ENCODE measurements at places on chromosomes 11 and 22.
A peak's percentile ranks its signal among the peaks of the same experiment; 100 is the strongest.

DNA sequence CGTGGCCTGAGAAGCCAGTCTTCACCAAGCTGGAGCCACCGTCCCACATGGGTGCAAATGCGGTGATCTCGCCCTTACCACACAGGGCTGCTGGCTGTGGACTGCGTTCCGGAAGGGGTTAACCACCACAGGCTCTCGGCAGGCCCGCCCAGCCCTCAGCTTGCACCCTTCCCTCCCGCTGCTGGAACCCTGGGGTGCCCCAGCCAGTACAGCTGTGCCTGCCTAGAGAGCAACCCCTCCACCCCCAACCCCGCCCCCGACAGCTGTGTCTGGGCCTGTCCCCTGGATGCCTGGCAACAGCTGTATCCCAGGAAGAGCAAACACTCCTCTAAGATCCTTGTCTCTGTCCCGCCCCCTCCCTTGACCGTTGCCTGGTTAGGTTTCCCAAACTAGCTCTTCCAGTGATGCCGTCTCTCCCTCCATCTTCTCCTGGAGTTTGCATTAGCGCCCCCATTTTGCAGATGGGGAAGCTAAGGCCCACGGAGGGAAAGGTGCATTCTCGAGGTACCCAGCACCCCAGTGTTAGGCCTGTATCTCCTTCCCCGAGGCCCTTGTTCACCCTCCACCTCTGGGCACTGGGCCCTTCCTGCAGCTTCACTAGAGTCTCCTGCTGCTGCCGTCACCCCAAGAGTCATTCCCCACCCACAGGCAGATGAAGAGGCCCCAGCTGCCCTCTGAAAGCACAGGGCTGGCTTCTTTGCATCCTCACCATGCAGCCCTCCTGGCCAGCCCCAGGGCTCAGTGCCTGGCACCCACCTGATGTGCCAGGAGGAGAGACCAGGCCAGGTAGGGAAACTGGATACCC is 12.6 kb upstream of the COX8A start:
- peak; percentile 30 for DNase-seq

- DNase-seq: no peak
Observed at GRCh38 chr11:6841694-6842093, 3.8 kb upstream of the OR10A5 start.

DNA sequence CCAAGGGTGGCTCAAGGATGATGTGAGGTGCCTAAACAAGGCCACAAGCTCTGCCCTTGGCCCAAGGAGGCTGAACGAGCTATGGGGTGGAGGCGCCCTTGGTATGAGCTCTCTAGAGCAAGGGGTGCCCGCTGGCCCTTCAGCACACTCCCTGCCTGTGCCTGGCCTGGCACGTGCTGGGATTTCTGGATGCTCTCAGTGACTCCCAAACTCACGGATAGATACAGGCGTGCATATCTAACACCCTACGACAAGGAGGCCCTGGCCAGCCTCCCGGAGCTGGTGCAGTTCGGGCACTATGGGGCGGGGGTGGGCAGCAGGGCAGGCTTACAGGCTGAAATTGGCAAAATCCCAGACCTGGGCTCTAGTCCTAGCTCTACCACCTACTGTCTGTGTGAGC is 30.6 kb downstream of the SCUBE1 start:
- DNase-seq: no peak

DNA sequence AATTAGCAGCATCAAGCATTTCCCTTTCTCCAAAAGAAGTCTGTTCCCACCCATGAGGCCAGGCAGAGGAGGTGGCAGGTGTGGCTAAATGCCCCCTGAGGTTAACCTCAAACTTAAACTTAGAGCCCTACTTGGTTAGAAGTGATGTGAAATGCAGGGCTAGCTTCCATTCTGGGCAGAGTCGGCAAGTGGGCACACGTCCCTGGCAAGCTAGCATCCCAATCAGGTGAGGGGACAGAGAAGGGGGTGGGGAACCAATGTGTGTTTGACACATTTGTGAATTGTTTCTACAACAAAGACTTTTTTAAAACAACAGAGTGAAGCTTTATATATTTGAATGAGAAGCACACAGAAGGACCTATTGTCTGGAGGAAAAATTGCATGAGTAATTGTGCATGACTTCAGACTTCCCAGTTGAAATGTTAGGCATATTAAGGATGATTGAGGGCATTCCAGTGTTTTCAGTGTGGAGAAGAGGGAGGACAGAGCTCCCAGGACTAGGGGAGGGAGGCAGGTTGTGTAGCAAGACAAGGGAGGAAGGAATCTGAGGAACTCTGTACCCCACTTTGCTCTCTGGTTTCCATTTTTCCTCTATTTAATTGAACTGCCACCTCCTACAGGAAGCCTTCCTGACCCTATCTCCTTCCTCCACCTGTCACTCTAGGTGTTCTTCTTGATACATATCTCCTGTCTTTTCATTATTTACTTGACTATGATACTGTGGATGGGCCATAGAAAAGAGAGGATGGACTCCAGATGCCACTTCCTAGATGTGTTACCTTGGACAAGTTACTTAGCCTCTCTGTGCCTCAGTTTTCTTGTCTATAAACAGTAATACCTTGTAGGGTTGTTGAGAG is 83.3 kb upstream of the PICALM start:
- DNase-seq: peak; percentile 65

- peak; percentile 63 for DNase-seq
Observed at GRCh38 chr11:94741022-94741679, 27.0 kb upstream of the AMOTL1 start.

DNA sequence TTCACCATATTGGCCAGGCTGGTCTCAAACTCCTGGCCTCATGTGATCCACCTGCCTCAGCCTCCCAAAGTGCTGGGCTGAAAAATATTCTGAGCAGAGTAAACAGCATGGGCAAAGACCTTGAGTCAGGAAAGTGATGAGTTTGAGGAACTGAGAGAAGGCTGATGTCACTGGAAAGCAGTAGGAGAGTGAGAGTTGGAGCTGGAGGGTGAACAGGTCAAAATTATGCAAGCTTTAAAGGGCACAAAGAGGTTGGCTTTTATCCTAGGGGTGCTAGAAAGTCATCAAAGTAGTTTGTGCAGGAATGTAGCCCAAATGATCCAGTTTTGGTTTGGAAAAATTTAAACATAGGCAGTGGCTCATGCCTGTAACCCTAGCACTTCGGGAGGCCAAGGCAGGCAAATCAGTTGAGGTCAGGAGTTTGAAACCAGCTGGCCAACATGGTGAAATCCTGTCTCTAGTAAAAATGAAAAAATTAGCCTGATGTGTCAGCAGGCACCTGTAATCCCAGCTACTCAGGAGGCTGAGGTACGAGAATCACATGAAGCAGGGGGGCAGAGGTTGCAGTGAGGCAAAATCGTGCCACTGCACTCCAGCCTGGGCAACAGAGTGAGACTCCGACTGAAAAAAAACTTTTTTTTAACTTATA is 44.7 kb upstream of the CXCR5 start:
- no peak for DNase-seq

- no peak for DNase-seq
Observed at GRCh38 chr11:63951779-63952536, 13.2 kb downstream of the NAA40 start.

GRCh38 chr11:86769219-86769618 is 31.1 kb upstream of the PRSS23 start:
- DNase-seq: no peak

DNA sequence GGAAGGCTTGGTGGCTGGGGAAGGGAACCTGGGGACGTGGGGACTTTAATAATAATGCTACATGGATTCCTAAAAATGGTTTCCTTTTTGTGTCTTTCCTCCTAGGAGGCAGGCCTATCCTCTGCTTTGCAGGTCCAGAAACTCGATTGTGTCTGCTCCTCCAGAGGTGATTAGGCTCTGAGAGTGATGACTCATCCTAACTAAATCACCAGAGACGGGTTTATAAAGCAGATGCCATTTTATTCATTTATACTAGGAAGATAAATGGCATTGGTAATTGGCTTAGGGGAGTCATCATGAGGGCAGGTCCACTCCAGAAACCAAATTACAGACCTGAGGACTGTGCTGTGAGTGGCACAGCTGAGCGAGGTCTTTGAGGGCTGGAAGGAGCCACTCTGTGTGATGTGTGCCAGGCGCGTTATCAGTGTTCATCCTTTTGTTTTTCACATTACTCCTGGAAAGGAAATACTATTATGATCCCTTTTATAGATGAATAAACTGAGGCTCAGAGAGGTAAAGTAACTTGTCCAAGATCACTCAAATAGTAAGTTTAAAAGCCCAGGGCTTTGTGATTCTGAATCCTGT is 7.1 kb downstream of the NLRX1 start:
- DNase-seq: peak; percentile 45

DNA sequence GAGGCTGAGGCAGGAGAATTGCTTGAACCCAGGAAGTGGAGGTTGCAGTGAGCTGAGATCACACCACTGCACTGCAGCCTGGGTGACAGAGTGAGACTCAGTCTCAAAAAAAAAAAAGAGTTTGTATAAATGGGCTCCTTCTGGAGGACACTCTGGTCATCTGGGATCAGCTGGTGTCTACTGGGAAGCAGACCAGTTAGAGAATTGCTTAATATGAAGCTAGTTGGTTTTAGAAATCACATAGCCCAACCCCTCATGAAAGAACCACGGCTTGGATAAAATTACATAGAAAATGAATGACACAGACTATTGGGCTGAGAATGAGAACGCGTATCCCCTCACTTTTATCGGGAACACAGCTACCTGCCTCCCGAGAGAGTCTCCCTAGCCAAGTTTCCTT is 3.2 kb upstream of the MS4A14 start:
- DNase-seq: no peak

DNA sequence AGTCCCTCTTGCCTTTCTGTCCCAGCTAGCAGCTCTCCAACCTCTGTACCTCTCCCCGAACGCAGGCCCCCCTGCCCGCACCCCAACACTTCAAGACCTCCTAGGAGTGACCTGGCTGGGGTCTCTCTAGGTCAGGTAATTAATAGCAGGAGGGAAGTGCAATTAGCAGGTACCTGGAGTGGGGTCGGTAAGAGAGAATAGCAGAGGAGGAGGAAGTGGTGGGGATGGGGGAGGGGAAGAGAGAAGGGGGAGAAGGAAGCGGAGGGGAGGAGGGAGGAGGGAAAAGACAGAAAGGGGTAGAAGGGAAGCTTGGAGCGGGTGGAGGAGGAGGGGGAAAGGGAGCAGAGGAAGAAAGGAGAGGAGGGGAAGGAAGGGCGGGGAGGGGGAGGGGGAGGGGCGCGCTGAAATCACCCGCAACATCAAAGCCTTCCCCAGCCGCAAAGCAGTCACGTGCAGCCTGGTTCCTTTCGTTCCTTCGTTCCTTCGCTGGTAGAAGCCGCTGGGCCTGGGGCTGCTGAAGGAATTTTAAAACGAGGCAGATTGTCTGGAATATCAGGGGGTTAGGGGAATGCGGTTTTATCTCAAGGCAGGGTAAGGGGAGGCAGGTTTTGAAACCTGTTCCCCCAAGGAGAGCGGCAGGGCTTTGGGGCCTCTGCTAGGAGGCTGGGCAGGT is 29.3 kb upstream of the TCF20 start:
- peak; percentile 18 for DNase-seq

DNA sequence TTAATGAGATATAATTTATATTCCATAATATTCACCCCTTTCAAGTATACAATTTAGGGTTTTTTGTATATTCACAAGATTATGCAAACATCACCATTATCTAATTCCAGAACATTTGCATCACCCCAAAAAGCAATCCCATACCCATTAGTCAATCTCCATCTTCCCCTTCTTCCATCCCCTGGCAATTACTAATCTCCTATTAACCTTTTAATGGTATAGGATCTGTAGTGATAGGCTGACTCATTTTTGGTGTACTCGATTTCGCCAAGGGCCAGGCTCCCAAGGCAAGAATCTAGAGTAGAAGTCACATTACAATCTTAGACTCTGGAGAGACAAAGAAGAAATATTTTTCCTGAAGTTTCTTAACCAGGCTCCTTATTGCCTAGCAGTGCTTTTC is 113.4 kb downstream of the GAB2 start:
- no peak for DNase-seq

- DNase-seq: peak; percentile 1
Observed at GRCh38 chr11:98710986-98711385, 309.8 kb upstream of the CNTN5 start.

GRCh38 chr11:84518631-84519183 is 1108.4 kb downstream of the DLG2 start:
- DNase-seq: no peak

- peak; percentile 42 for DNase-seq
Observed at GRCh38 chr22:38572065-38572464, 2.1 kb upstream of the DMC1 start.

- no peak for DNase-seq
Observed at GRCh38 chr11:71246559-71246958, 5.8 kb downstream of the SHANK2 start.

GRCh38 chr11:68256331-68256741 is 15.4 kb downstream of the C11orf24 start:
- peak; percentile 78 for DNase-seq

Data from fibroblast of skin of right quadriceps (primary cell).